Glutamatergic neuron (in vitro differentiated cells): ENCODE measurements at places on chromosomes 5 and 9.

DNA sequence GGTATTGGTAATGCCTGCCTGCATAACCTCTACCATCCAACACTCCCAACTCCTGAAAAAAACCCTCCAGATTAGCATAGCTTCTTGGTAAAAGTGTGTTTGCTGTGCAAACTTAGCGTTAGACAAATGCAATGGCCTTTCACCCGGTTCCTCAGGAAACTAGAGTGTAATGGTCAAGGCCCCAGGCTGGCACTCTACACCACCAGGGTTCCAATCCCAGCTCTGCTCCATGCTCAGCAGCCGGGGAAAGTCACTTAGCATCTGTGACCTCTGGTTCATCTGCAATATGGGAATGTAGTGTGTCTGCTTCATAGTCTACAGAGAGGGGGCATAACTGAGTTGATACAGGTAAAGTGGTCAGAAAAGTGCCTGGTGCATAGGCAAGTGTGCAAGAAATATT lies 9.0 kb downstream of the FBP1 start:
- no peak overlapping the region for H3K4me3 ChIP-seq
- no peaks in the 10 kb centered on the region for H3K4me1 ChIP-seq
- H3K36me3 ChIP-seq = no peaks in the 10 kb centered on the region
- no peak for DNase-seq
- H3K27ac ChIP-seq = no peak overlapping the region

GRCh38 chr5:10825897-10826644 lies 65.0 kb upstream of the DAP start:
- H3K4me1 ChIP-seq = no peaks in the 10 kb centered on the region
- no peak for DNase-seq
- H3K27me3 ChIP-seq = peaks cover 5% of the 10 kb centered on the region
- H3K27ac ChIP-seq = no peak overlapping the region
- peaks cover 5% of the 10 kb centered on the region for H3K36me3 ChIP-seq

GRCh38 chr9:79700607-79701360 lies 129.0 kb downstream of the TLE4 start:
- H3K36me3 ChIP-seq = peaks cover 6% of the 10 kb centered on the region
- no peak overlapping the region for H3K27ac ChIP-seq
- no peaks in the 10 kb centered on the region for H3K27me3 ChIP-seq
- DNase-seq = no peak
- no peaks in the 10 kb centered on the region for H3K4me1 ChIP-seq
- no peak overlapping the region for H3K4me3 ChIP-seq

DNA sequence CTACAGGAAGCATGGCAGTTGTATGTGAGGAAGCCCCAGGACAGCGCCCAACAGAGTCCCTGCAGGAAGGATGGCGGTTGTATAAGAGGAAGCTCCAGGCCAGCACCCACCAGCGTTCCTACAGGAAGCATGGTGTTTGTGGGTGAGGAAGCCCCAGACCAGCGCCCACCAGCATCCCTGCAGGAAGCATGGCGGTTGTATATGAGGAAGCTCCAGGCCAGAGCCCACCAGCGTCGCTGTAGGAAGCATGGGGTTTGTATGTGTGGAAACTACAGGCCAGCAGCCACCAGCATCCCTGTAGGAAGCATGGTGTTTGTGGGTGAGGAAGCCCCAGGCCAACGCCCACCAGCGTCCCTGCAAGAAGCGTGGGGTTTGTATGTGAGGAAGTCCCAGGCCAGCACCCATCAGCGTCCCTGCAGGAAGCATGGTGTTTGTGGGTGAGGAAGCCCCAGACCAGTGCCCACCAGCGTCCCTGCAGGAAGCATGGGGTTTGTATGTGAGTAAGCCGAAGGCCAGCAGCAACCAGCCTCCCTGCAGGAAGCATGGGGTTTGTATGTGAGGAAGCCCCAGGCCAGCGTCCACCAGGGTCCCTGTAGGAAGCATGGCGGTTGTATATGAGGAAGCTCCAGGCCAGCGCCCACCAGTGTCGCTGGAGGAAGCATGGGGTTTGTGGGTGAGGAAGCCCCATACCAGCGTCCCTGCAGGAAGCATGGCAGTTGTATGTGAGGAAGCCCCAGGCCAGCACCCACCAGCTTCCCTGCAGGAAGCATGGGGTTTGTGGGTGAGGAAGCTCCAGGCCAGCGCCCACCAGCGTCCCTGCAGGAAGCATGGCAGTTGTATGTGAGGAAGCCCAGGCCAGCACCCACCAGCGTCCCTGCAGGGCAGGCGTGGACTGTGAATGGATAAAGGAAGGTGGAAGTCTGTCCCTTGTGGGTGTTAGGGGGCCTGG lies 79.0 kb downstream of the DAP start:
- H3K36me3 ChIP-seq = peaks cover 22% of the 10 kb centered on the region
- H3K4me3 ChIP-seq = no peak overlapping the region
- no peaks in the 10 kb centered on the region for H3K4me1 ChIP-seq
- H3K27me3 ChIP-seq = peaks cover 6% of the 10 kb centered on the region
- DNase-seq = no peak
- H3K27ac ChIP-seq = no peak overlapping the region

GRCh38 chr5:68459810-68460139 lies 244.2 kb downstream of the PIK3R1 start:
- H3K27me3 ChIP-seq = no peaks in the 10 kb centered on the region
- DNase-seq = no peak
- no peaks in the 10 kb centered on the region for H3K36me3 ChIP-seq

GRCh38 chr5:115579216-115579615 lies 23.1 kb downstream of the TICAM2 start:
- no peak overlapping the region for H3K27ac ChIP-seq
- H3K27me3 ChIP-seq = no peaks in the 10 kb centered on the region
- no peaks in the 10 kb centered on the region for H3K36me3 ChIP-seq
- no peak overlapping the region for H3K4me3 ChIP-seq

DNA sequence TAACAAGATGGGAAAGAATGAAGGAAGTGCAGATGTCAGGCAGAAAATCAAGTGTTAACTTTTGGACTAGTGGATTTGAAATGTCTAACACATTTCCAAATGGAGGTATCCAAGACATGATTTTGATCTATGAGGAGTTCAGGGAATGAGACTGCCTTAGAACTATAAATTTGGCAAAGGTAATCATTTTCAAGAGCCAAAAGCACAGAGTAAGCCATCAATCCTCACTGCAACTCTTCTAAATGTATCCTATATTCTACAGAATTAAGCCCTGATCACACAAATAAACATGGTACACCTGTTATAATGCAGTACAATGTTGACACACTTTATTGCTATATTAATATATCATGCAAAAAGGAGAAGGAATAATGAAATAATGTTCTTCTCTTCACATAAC lies 55.6 kb downstream of the SETX start:
- H3K4me1 ChIP-seq = no peaks in the 10 kb centered on the region
- no peaks in the 10 kb centered on the region for H3K36me3 ChIP-seq
- peaks cover 1% of the 10 kb centered on the region for H3K27me3 ChIP-seq
- no peak overlapping the region for H3K27ac ChIP-seq

- H3K27ac ChIP-seq = no peak overlapping the region
- no peaks in the 10 kb centered on the region for H3K27me3 ChIP-seq
- no peak for DNase-seq
- no peak overlapping the region for H3K4me3 ChIP-seq
Observed at GRCh38 chr9:125932746-125933455, 185.7 kb downstream of the PBX3 start.

GRCh38 chr9:7173139-7173538 lies 415.4 kb downstream of the KDM4C start:
- H3K27me3 ChIP-seq = no peaks in the 10 kb centered on the region
- H3K4me3 ChIP-seq = no peak overlapping the region
- H3K27ac ChIP-seq = no peak overlapping the region
- no peak for DNase-seq
- no peaks in the 10 kb centered on the region for H3K36me3 ChIP-seq

DNA sequence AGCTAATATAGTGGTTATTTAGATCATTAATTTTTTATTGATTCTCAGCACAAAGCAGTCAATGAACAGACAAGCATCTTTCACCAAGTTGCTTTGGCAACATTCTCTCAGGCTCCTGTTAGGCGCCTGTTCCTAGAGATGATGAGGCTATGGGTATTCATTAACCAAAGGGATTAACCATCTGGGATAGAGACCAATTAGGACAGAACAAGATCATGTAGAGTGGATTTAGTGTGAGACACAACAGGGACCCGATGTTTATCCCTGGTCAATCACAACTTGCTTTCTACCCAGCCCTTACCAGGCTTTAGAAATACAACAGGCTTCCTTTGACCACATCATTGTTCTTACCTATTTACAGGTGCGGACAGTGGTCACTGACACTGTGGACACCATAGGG lies 82.2 kb downstream of the PJA2 start:
- peaks cover 2% of the 10 kb centered on the region for H3K27me3 ChIP-seq
- no peak overlapping the region for H3K4me3 ChIP-seq
- peaks cover 3% of the 10 kb centered on the region for H3K36me3 ChIP-seq

GRCh38 chr9:103977163-103977562 lies 116.9 kb upstream of the SMC2 start:
- H3K36me3 ChIP-seq = no peaks in the 10 kb centered on the region
- no peaks in the 10 kb centered on the region for H3K4me1 ChIP-seq
- DNase-seq = no peak
- H3K4me3 ChIP-seq = no peak overlapping the region

- no peak overlapping the region for H3K27ac ChIP-seq
- H3K4me1 ChIP-seq = no peaks in the 10 kb centered on the region
- H3K27me3 ChIP-seq = no peaks in the 10 kb centered on the region
- no peak for DNase-seq
- no peak overlapping the region for H3K4me3 ChIP-seq
- no peaks in the 10 kb centered on the region for H3K36me3 ChIP-seq
Observed at GRCh38 chr9:26551971-26552370, 340.6 kb downstream of the CAAP1 start.

DNA sequence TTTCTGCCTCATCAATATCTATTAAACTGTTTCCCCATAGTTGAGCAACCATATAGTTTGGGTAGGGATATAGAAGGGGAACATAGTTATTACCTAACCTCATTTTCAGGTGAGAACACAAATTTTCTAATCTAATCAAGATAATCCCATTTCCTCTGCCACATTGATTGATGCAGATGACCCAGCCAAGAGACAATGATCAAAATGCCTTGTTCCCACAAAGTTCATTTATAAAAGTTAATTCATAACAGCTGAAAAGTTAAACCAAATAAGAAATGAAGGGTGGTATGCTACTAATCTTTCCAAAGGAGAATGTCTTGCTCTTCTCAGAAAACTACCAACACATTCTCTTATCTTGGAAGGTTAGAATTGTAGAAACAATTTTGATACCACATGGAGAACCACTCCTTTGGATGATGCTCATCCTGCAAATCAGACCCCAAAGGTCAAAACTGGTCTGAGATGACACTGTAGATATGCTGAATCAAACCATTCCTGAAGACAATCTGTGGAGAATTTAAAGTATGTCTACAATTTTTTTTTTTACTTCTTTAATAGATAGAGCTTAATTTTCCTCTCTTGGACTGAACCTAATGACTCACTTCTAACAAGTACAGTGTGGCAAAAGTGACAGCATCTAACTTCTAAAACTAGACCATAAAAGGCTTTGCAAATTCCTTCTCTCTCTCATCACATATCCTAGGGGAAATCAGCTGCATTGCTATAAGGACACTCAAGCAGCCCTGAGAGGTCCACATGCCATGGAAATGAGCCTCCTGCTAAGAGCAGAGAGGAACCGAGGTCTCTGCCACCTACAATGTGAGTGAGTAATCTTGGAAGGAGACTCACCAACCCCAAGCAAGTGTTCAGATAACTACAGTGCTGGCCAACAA lies 586.7 kb upstream of the TUSC1 start:
- DNase-seq = no peak
- H3K4me3 ChIP-seq = no peak overlapping the region
- no peaks in the 10 kb centered on the region for H3K27me3 ChIP-seq
- H3K27ac ChIP-seq = no peak overlapping the region

DNA sequence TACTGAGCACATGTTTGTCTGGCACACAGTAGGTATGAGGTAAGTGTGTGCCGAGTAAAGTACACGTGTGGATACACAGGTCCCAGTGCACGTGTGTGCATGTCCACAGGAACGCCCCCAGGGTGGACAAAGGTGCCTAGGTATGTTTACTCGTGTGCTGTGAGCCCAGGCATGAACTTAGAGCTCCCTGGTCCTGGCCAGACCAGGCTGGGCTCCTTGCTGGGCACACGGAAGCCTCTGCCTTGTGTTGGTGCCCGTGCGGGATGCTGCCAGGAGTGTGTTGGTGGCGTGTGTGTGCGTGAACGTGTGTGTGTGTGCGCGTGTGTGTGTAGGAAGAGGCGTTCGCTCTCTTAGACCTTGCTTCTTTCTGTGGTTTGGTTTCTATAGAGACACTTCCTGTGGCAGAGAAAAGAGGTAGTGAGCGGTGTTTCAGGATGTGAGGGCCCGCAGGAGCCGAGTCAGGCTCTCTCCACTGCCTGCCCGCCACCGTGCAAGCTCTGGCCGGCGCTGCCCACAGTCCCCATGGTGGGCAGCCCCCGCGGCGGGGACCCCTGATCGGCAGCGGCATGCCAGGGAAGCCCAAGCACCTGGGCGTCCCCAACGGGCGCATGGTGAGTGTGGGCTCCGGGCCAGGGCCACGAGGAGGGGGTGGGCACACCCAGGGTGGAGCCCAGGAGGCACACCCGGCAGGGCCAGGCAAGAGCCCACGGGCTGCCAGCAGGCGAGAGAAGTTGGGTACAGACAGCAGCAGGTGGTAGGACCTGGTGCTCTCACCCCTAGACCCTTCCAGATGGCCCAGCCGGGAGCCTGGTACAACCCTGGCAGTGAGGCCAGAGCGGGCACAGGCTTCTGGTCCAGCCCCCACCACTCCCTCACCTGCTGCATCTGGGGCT lies at the start of gene RGS14:
TSS of gene RGS14 (plus strand) at position 466 of the 893 bp plus-strand sequence. CDS start at position 567, 101 bp downstream.
- DNase-seq = no peak
- no peak within 1 kb of the TSS for H3K4me3 ChIP-seq
- H3K36me3 ChIP-seq = no peaks in the 10 kb centered on the region

DNA sequence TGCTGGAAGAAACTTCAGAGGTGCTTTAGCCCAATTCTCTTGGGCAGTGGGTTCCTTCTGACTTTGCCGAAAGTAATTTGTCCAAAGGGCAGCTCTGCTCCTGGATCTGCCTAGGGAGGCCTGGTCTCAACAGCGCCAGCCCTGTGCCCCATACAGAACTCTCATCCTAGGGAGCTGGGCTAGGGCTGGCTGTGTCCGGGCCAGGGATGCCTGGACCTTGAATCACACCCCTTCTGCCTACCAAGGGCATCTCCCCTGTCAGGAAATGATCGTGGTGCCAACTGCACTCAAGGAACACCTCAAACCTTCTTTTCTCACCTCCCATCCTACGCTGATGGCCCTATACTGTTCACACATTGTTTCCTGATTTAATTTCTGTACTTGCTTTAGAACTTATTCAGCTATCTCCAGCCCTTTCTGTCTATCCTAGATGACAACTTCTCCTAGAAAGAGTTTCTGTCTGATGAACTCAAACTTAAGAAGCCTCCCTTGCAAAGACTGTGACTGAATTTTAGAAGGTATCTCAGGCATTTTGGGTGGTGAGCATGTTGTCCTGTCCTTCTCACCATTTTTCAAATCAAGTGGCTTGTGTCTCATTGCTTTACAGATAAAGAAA lies 37.4 kb upstream of the NFIB start:
- peaks cover 19% of the 10 kb centered on the region for H3K27me3 ChIP-seq
- peak overlapping the region; percentile 23 for H3K4me3 ChIP-seq
- no peaks in the 10 kb centered on the region for H3K36me3 ChIP-seq
- H3K27ac ChIP-seq = no peak overlapping the region
- peaks cover 35% of the 10 kb centered on the region for H3K4me1 ChIP-seq

GRCh38 chr9:90290716-90291485 lies 351.7 kb downstream of the DIRAS2 start:
- no peaks in the 10 kb centered on the region for H3K27me3 ChIP-seq
- no peak overlapping the region for H3K27ac ChIP-seq
- no peaks in the 10 kb centered on the region for H3K36me3 ChIP-seq
